ENCODE measurements at places on chromosomes 2 and 18.

DNA sequence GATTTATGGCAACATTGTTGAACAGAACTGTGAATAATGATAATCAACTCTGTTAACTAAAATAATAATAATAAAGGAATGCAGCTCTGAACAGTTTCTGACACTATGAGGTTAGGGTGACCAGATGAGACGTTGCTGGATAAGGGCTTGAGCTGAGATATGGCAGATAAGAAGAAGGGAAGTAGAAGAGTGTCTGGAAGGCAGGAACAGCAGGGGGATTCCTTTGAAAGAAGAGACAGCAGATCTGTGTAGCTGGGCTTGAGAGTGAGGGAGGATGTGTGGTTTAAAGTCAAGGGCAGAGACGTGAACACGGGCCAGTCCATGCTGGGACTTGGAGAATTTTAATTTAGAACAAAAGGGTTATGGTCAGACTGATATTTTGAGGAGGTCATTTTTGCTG, 273.1 kb upstream of the SLC14A2 start:
- DNase-seq: no peak

- no peak for DNase-seq
Measured at GRCh38 chr2:138522556-138522955, 21.0 kb downstream of the SPOPL start.

DNA sequence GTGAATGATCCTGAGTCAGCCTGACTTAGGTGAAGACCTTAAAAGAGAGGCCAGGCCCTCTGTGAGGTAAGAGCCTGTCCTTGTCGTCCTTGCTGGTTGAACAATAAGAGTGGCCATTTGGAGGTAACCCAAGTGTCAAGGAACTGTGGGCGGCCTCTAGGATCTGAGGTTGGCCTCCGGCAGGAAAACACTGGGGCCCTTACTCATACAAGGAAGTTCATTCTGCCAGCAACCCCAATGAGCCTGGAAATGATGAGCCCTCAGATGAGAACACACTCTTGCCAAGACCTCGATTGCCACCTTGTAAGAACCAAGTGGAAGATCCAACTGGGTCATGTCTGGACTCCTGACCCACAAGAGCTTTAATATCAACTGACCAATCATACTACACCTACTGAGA, 95.5 kb upstream of the LRATD1 start:
- DNase-seq: no peak

DNA sequence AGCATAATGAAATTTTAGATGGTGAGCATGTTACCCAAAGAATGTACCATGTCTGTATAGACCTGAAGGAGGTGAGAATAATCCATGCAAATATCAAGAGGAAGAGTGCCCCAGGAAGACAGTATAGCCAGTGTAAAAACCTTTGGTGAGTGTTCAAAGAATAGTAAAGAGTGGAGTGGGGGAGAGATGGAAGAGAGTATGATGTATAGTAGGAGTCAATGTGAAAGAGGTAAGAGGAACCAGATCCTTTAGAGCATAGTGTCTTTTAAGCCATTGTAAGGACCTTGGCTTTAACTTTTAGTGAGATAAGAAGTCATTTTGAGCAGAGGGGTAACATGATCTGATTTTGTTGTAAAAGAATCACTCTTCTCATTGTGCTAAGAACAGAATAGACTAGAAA, 1052.3 kb upstream of the ZEB2 start:
- DNase-seq: no peak

DNA sequence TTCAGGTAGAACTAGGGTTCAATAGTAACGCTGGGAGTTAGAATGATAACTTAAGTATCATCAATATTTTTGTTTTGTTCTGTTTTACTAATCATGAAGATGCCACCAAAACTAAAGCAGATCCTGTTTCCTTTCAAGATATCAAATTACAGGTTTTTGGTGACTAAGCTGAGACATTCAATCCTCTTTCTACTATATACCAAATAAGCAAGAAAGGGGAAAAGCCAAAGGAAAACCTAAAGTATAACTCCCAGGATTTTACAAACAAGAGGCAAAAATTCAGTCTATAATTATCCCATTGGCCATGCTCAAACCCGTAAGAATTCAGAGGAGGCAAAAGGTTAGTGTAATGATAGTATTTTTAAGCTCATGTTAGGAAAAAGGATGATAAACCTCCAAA, 175.2 kb upstream of the CCDC150 start:
- DNase-seq: no peak

DNA sequence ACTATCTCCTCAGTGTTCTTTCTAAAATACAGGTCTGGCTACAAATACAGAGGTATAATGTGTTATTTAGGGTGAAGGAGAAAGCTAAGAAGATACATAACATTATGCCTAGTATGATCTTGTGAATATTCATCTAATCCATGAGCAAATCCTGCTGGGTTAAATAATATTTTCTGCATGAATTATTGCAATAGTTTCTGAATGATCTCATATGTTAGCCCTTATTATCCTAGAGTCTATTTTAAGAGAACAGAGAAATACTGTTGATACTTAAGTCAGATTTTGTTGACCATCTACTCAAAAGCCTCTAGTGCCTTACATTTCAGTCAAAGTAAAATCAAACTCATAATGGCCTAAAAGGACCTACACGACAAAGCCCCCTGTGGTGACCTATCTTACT, 382.3 kb downstream of the FIGN start:
- no peak for DNase-seq

- DNase-seq: no peak
Measured at GRCh38 chr2:72136933-72137497, 10.6 kb downstream of the CYP26B1 start.

- no peak for DNase-seq
Measured at GRCh38 chr2:142718576-142719155, 158.8 kb upstream of the KYNU start.

DNA sequence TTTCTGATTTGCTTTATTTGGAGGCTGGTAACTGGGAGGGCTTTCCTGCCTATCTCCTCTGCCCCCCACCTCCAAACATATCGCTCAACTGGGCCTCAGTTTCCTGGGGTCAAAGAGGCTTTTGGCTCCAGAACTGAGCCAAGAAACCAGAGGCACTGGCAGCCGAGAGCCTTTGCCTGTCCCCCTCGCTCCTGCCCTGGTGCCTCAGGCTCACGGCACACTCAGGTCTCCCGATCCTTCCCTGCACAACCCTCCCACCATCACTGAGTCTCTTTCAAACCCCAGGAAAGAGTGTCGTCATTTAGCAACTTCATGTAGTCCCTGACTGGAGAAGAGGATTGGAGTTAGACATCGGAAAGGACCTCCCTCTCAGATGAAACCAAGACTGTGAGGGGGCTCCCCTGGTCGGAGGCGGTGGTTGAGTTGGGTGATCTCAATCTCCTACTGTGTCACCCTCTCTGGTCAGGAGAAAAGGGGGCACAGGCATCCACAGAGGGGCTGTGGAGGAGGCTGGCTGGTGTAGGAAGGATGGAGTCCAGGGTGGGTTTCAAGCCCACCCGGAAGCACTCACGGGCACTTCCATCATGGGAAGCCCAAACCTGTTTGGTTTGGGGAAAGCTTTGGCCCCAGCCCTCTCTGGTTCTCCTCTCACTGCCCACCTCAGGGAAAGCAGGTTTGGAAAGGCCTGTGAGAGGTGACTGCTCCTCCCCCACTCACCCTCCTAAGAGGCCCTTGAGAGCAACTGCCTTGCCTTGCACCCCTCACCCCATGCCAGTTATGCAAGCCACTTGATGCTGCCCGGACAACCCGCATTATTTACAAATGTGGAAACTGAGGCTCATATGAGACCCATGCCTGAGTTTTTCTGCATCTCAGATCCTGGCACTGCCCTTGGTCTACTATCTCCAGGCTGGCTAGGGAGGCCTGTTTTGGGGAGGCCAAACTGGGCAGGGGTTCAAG, 62.3 kb downstream of the TNS1 start:
- no peak for DNase-seq

GRCh38 chr2:112727276-112728028, 6.6 kb downstream of the NT5DC4 start:
- no peak for DNase-seq

GRCh38 chr2:96324721-96325040, 436 bp upstream of the ITPRIPL1 start:
- no peak for DNase-seq

GRCh38 chr2:31282634-31283033, 48.7 kb downstream of the EHD3 start:
- DNase-seq: no peak

DNA sequence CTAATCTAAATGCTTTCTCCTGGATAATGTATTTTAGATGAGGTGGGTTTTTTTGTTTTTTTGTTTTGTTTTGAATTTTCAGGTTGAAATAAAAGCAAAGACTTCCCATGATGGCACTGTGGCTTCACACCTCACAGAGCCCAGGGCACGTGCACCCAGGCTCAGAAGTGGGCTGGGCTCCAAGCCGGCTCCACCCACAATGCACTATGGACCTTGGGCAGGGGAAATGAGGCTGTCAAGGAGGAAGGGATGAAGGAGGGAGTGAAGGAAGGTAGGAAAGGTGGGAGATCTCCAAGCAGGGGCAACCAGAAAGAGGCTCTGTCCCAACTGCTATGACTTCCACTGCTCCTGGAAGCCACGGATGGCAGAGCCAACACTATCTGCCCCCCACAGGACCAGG, 60.4 kb downstream of the BIN1 start:
- DNase-seq: no peak

GRCh38 chr18:55818284-55818683, 230.3 kb upstream of the TCF4 start:
- DNase-seq: no peak

GRCh38 chr2:205321231-205321630, 361.1 kb upstream of the NRP2 start:
- no peak for DNase-seq

DNA sequence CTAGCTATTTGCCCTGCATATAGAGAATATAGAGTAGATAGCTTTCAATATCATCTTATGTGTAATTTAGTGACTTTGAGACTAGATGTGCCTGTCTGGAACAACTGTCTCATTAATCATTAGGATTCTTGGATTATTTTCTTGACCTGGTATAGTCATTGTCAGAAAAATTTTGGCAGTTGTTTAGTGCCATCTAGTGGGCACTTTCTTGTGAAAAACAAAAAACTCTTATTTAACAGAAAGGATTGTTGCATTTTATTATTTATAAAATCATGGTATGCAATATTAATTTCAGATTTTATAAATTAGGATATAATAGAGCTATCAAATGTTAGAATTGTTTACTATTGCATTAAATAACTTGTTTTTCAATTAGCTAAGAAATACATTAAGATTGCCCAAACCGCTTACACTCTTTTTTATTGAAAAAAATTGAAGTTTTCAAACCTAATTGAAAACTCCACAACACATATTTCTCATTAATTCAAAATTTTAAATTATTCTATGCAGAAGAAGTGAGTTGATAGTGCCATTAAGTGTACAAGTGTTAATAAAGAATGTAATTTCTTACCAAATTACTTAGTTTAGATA, 80.3 kb downstream of the DYNAP start:
- DNase-seq: peak; percentile 42

GRCh38 chr2:196587056-196587455, 52.5 kb upstream of the CCDC150 start:
- DNase-seq: no peak

- no peak for DNase-seq
Measured at GRCh38 chr18:73660931-73661856, 486.4 kb downstream of the FBXO15 start.

GRCh38 chr2:234968631-234969305, 17.0 kb downstream of the SH3BP4 start:
- no peak for DNase-seq

DNA sequence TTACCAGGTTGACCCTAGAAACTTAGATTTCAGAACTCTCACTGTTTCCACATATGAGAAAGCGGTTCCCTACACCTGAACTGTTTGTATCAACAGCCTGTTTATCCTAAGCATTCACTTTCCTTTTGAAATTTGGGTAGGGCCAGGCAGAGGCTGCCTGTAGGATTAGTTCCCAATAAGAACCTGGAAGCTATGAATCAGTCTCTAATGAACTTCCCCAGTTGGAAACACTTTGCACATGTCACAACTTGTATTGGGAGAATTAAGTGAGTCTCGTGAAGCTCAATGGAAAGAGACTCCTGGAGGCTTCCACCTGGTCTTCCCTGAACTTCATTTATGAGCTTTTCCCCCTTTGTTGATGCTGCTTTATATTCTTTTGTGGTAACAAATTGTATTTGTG, 486.6 kb upstream of the HS6ST1 start:
- DNase-seq: no peak

DNA sequence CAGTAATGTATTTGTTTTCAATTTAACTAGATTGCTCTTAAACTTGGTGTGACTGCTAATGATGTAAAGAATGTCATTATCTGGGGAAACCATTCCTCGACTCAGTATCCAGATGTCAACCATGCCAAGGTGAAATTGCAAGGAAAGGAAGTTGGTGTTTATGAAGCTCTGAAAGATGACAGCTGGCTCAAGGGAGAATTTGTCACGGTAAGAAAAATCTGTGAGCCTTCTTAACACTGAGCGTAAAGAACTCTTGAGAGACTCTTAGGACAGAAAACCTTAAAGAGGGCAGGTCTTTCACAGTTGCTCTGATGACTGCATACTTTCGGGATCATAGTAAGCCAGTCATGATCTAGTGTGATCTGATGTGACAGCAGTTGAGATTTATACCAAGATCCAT, 15.9 kb downstream of the MDH1 start:
- DNase-seq: no peak

DNA sequence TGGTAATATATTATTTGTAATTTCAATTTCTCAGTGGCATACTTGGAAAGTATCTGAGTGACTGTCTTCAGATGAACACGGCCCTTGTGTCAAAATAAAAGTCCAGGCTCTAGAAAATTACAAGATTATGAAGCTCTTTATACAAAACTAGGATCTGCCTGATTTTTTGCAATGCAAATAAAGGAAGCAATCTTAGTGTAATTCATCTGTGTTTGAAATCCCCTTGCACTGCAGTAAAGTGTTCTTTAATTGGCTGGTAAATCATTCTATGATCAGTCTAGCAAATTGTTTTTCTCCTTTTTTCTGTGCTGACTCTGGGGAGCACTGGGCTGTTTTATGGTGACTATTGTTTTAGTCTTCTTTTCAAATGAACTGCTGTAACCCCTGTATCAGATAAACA, 1039.0 kb downstream of the SOCS6 start:
- no peak for DNase-seq

GRCh38 chr2:221529177-221529942, 42.7 kb downstream of the EPHA4 start:
- no peak for DNase-seq

- no peak for DNase-seq
Measured at GRCh38 chr2:236840215-236840614, 245.5 kb upstream of the COPS8 start.

- no peak for DNase-seq
Measured at GRCh38 chr2:1609485-1610095, 134.7 kb downstream of the PXDN start.

- no peak for DNase-seq
Measured at GRCh38 chr18:4020026-4020425, 435.1 kb downstream of the DLGAP1 start.

GRCh38 chr2:95505222-95505621, 20.7 kb upstream of the TRIM43B start:
- DNase-seq: no peak
